CD4-positive, alpha-beta T cell treated with Interleukin-17A for 1 hour (primary cell): ENCODE measurements at places on chromosomes 6 and 20.

- DNase-seq = no peak
Measured at GRCh38 chr6:143999406-143999805, 8.7 kb downstream of the PLAGL1 start.

- no peak for DNase-seq
Measured at GRCh38 chr20:16898433-16898832, 150.3 kb downstream of the OTOR start.

- no peak for DNase-seq
Measured at GRCh38 chr20:34581341-34582184, 23.0 kb downstream of the MAP1LC3A start.

DNA sequence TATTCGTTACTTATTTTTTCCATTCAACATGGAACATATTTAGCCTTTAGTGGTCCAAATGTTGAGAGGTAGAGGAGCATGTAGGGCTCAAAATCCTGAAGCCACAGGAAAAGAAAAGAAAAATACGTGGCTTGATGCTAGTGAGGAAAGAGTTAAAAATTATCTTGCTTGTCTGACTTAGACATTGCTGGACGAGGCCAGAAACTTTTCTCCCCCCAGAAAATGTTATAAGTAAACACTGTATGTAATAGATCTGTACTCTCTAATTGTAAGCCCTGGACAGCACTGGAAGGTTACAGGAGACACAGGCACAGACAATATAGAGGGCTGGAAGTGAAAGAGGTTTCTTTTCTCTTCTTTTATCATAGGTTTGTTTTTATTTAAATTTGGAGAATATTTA lies 165.6 kb downstream of the ZFP64 start:
- no peak for DNase-seq

- no peak for DNase-seq
Measured at GRCh38 chr6:98669371-98669770, 165.0 kb upstream of the POU3F2 start.

- no peak for DNase-seq
Measured at GRCh38 chr6:125867483-125867942, 76.8 kb downstream of the NCOA7 start.

GRCh38 chr6:132933090-132933489 lies 118.7 kb downstream of the RPS12 start:
- DNase-seq = no peak

GRCh38 chr20:38146628-38147027 lies 18.4 kb downstream of the TGM2 start:
- no peak for DNase-seq

GRCh38 chr6:150900049-150900448 lies 34.5 kb downstream of the MTHFD1L start:
- no peak for DNase-seq

DNA sequence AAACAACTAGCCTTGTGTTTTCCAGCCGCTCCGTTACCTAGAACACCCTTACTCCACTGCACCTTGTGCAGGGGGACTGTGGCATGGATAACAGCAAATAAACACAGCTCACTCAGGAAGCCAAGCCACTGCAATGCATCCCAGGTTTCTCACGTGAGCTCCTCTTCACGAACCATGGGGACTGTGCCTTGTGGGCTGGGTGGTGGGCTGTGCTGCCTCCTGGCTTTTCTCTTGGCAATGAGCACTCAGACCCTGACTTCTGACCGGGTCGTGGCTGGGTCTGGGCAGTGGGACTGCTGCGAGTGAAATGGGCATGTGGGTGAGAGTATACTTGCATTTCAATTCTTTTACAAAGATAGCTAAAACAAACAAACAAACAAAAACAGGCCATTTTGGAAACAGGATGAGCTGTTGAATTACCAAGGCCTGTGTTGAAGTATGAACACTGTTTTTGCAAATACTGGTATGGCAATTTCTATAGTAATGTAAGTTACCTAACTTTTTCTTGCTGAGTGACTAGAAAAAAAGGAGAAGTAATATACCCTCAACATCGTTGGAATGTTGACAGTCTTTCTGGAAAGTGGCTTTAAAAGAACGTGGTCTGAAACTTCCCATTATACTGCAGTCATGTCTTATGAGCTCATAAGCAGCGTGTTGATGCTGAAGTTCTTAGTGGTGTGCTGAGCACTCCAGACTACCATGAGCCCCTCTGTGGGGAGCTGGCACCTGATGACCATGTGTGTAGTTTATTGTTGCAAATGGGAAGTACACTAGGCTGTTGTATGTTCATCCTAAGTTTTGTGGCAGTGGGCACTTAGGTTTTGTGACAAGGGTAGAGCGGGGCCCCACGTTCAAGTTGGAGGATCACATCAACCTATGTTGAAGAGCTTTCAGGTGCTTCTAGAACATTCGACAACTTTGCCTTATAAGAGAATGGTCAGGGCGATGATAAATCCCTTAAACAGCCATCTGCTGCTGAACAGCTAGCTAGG lies 120.4 kb downstream of the ARMC2 start:
- no peak for DNase-seq

GRCh38 chr20:33549229-33549999 lies 59.5 kb downstream of the CBFA2T2 start:
- DNase-seq = no peak

- DNase-seq = no peak
Measured at GRCh38 chr6:55918639-55919038, 43.2 kb upstream of the BMP5 start.

DNA sequence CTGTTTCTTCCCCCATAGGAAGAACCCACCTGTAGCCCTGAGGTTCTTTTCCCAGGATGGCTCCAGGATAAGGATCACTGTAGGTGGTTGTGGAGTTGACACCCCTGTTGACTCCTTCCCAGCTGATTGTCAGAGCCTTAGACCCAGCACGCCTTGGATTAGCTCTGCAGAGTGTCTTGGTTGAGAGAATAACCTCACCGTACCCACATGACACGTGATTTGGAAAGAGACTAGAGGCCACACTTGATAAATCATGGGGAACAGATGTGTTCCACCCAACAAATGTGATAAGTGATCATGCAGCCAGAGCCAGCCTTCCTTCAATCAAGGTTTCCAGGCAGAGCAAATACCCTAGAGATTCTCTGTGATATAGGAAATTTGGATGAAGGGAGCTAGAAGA lies 12.2 kb downstream of the BTN3A1 start:
- DNase-seq = no peak

GRCh38 chr6:52518279-52518945 lies 58.4 kb downstream of the TRAM2 start:
- no peak for DNase-seq

GRCh38 chr20:59864726-59865125 lies 68.7 kb downstream of the SYCP2 start:
- DNase-seq = no peak

DNA sequence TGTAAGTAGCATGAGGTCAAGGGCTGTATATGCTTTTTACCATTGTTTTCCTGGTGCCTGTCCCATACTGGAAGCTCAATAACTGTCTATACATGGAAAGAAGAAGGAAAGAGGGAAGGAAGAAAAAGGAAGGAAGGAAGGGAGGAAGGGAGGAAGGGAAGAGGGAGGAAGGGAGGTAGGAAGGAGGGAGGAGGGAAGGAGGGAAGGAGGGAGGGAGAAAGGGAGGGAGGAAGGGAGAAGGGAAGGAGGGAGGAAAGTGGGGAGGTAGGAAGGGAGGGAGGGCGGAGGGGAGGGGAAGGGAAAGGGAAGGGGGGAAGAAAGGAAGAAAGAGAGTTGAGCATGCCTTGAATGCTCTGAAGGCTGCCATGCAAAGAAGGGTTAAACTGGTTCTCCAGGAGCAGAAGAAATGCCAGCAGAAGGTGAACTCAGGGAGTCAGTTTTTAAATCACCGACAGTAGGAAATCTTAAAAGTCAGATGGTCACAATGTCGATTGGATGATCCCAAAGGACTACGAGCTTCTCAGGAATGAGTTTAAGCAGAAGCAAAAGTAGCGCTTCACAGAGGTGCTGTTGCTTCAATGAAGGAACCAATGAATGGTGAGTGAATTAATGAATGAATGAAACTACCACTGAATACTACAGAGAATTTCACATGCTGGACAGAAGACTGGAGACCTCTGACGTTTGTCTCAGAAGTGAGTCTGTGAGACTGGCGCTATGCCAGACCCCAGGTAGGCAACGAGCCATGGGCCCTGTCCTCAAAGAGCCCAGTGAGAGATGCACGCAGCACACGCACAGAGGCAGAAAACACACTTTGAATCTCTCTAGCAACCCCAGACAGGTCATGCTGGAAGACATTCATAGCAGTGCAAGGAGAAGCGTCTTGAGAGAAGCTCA lies 117.6 kb downstream of the MRPL14 start:
- DNase-seq = no peak

DNA sequence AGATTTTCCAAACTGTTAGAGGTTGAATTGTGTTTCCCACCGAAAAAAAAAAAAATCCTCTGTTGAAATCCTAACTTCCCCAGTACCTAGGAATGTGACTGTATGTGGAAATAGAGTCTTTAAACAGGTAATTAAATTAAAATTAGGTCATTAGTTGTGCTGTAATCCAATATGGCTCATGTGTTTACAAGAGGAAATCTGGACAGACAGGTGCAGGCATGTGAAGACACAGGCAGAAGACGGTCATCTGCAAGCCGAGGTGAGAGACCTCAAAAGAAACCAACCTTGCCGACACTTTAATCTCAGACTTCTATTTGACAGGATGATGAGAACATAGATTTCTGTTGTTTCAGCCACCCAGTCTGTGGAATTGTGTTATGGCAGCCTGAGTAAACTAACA lies 28.6 kb upstream of the EZR start:
- DNase-seq = no peak

DNA sequence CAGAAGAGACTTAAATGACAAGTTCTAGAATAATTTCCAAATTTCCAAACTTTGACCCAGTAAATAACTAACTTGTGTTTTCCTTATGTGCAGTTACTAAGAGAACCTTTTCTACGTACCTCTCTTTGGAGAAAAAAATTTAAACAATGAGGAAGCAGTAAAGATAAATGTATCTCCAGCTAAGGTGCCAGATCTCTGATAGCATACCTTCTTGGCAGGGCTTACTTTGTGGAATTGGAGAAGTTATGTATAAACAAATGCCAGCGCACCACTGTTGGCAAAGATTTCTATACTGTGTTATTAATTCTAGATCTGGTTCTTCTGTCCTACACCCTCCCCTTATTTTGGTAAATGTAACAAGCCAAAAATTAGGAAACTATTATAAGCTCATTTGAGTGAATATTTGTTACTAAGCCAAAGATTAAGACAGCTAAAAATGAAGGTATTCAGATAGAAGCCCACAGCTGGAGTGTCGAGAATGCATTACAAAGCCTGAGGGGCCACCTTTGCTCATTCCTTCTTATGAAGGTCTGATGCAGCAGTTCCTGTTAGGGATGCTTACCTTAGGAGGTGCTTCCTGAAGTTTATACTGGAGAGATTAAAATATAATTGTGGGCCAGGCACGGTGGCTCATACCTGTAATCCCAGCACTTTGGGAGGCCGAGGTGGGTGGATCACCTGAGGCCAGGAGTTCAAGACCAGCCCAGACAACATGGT lies 373.1 kb upstream of the SOX4 start:
- DNase-seq = no peak

DNA sequence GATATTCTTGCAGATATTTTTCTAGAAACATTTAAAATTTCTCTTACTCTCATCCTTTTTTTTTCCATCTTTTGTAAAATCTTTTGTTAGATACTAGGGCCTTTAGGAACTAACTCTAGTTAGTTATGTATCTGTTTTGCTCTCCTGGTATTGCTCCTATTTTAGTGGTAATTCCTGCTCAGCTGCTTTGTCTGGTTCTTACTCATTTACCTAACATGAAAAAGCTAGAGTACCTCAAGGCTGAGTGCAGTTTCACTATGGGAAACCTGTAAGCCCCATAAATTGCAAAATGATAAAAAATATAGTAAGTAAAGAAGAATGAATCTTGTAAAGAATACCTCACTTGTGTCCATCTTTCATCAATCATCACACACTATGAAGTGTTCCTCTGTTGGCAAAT lies 1602.0 kb downstream of the GRIK2 start:
- DNase-seq = no peak

DNA sequence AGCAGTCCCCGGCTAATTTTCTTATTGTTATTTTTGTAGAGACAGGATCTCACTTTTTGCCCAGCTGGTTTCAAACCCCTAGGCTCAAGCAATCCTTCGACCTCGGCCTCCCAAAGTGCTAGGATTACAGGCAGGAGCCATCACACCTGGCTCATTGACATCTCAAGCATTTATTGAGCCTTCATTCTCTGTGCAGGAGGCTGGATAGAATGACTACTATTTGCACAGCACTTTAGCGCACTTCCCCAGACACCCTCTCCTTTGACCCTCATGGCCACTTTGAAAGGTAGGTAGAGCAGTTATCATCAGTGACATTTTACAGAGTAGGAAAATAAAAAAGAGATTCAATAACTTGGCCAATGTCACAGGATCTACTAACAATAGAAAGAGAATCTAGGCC lies 124.0 kb upstream of the STXBP5 start:
- DNase-seq = no peak

DNA sequence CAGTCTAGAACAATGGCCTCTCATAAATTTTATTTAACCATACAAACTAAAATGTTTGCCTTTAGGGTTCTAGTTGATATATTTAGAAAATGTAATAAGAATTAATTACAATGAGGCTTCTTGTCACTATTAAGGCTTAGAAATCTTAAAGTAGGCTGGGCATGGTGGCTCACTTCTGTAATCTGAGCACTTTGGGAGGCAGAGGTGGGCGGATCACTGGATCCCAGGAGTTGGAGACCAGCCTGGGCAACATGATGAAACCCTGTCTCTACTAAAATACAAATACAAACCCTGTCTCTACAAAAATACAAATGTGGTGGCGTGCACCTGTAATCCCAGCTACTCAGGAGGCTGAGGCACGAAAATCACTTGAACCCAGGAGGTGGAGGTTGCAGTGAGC lies 99.0 kb upstream of the ADGRF1 start:
- DNase-seq = no peak

DNA sequence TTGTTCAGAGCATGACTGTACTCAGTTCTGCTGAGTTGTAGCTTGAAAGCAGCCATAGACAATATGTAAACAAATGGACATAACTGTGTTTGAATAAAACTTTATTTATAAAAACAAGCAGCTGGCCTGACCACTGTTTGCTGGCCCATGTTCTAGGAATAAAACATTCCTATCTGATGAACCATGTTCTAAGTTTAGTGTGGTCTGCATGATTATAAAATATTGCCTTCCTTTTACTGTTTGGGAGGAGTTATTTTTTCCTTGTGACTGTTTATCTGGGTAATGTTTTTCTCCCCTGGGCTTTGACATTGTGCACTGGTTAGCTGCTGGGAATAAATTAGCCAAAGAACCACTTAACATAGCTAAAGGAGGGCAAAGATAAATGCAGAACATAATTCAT lies 55.1 kb downstream of the CDS2 start:
- no peak for DNase-seq

GRCh38 chr20:63005862-63006539 lies 763 bp downstream of the BHLHE23 start:
- DNase-seq = no peak

- no peak for DNase-seq
Measured at GRCh38 chr6:134678436-134678889, 271.4 kb downstream of the ALDH8A1 start.

GRCh38 chr20:40583205-40583604 lies 105.8 kb downstream of the MAFB start:
- no peak for DNase-seq
